ENCODE measurements at places on chromosomes 2 and 18.

DNA sequence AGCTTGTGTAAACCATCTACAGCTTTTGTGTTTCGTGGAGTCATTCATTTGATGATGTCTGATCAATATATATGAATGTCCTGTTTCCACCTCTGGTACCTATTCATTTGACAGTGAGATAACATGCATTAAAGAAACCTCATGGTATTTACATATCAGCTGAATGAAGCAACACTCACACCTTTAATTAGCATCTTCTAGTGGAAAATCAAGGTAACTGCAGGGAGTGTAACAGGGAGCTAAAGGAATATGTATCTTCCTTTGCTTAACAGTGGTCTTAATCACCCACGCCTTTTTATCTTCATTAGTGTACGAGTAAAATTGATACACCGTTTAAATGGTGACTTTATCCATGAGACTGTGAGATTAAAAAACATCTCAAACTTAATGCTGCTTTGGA is 15.6 kb downstream of the SLC39A10 start:
- DNase-seq: no peak

DNA sequence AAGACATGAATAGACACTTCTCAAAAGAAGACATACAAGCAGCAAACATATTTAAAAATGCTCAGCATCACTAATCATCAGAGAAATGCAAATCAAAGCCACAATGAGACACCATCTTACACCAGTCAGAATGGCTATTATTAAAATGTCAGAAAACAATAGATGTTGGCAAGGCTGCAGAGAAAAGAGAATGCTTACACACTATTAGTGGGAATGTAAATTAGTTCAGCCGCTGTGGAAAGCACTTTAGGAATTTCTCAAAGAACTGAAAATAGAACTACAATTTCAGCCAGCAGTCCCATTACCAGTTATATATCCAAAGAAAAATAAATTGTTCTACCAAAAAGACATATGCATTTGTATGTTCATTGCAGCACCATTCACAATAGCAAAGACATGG is 61.7 kb downstream of the STRADB start:
- no peak for DNase-seq

GRCh38 chr2:165572151-165572550 is 102.7 kb downstream of the CSRNP3 start:
- DNase-seq: no peak

DNA sequence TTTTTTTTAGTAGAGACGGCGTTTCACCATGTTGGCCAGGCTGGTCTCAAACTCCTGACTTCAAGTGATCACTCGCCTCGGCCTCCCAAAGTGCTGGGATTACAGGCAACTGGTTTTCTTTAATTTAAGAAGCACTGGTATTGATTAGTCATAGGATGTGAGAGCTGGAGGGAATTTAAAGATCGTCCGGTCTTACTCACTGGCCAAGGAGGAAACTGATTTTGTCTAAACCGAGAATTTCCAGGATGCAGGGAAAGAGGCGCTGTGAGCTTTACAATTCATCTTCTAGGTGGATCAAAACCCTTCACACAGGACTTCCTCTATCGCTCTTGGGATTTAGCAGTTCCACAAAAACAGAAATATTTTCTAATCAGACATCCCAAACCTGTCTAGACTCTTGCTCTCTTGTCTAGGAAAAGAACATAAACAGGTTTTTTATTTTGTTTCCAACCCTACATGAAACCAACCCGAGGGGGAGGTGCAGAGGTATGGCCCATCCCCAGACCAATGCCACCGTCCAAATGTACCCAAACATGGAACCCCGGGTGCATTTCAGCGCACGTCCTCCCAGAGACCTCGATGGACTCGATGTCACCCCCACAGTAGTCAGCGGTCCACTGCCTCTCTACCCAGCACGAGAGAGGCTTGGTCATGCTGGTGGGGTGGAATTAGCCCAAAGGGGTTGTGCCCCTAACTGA is 12.5 kb upstream of the TUBB6 start:
- no peak for DNase-seq

GRCh38 chr2:36441816-36442215 is 86.2 kb downstream of the CRIM1 start:
- DNase-seq: peak; percentile 50

- DNase-seq: no peak
These were observed 127.5 kb downstream of the NCK2 start for GRCh38 chr2:105872142-105872728.

DNA sequence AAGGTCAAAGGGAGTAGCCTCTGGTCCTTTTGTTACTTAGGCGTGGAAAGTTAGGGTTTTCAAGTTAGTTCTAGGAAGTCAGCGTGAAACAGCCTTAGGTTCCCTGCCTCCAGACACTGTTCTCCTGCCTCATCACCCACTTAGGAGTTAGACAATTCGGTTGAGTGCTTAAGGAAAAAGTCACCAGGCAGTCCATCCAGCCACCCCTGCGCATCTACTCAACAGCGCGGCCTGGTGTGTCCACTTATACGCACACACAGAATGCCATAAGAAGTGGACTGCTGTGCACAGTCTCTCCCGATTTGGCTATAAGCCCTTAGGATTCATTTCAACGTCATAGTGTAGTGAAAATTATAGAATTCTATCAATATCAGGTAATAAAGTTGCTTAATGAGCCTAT is 470.8 kb upstream of the TNP1 start:
- DNase-seq: no peak

GRCh38 chr18:813172-814071 is 1.4 kb upstream of the YES1 start:
- DNase-seq: peak; percentile 97

DNA sequence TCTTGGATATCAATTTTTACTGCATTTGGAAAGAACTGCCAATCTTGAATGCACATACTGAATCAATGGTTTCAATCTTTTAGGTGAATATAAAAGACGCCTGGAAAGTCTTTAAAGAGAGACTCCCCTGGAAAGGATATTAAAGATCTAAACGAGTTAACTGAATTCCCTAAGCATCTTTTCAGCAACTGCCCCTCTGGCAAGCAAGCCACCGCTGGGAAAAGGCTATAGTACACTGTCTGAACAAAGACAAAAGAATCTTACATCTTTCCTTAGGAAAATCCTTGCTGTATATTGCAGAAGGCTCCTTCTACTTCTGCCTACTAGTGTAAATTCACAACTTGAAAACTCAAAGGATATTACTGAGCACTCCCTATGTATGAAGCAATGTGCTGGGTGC is 28.0 kb downstream of the MYO5B start:
- DNase-seq: no peak

DNA sequence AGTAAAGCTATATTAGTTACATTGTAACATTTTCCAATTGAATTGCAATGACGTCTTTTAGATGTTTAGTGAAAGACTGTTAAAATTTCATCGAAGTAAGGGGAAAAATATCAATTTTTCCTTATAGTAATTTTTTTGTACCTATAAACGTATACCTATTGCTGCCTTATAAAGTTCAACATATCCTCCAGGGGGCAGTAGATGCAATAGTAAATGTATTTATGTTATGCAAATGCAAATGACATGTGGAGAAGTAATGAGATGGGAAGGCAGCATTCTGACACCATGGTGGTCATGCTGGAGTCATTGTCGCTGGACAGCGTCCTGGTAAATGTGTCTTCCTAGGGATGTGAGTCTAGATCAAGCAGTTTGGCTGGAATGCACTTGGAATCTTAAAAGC is 38.7 kb downstream of the MSTN start:
- DNase-seq: peak; percentile 8

GRCh38 chr2:59254279-59254678 is 1013.2 kb upstream of the FANCL start:
- DNase-seq: no peak

- DNase-seq: no peak
These were observed 54.6 kb downstream of the ZFP36L2 start for GRCh38 chr2:43171789-43172188.

GRCh38 chr18:67621049-67621713 is 104.7 kb upstream of the DSEL start:
- DNase-seq: no peak

DNA sequence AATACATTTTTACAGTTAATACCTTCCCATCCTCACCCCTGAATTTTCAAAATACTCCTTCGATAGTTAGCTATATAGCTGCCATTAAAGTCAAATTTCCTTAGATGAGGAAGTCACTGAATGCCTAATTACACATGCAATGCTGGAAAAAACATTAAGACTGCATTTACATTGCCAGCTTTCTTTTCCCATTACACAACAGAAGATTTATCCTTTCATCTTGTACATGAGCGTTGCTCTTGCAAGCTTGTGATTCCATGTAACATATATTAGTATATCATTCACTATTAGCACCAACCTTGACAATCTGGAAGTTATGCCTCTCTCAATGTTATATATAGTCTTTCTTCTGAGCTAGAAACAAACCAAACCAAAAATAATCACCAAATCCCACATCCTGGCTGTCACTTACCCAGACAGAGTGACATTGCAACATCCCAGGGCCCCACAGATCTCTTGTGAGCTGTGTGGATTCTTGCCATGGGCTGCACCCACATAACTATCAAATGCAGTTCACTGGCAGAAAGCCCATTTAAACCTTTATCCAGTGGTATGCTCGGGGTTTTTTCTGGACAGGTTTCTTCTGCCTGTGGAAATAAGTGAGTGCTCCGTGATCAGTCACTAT is 79.2 kb upstream of the PAPOLG start:
- no peak for DNase-seq

DNA sequence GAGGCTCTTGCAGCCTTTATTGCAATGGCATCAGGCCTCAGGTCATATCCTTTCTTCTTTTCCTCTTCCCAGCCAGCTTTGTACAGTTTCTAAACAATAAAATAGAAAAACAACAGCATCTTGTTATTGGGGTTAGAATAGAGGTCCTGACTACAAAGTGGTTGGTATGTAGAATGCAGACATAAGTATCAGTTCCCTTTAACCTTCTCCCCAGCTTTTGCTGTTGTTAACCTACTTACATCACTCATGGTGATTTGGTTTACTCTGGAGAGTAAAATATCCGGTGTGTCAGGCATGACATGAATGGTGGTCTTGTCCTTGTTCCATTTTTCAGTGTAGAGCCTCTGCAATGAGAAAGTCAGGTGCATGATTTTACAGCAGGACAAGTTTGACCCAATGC is 69.8 kb downstream of the NEB start:
- DNase-seq: no peak

GRCh38 chr2:99821572-99821971 is 320.8 kb downstream of the AFF3 start:
- DNase-seq: no peak

All from KG1 (cell line).